ENCODE measurements at places on chromosomes 12 and 14. TPM values are rescaled to one million over a fixed set of nuclear protein-coding genes. Genes with fewer than 3 reads are reported as not detected.

The BIN2 gene
- not detected for total RNA-seq

The NEMP1 gene
- total RNA-seq, result 9.0 TPM

The RIMBP2 gene
- total RNA-seq, result not detected

The DAO gene
- not detected for total RNA-seq

The AICDA gene
- total RNA-seq, result not detected

The CCDC196 gene
- total RNA-seq, result not detected

The BTG1 gene
- total RNA-seq, result 31.5 TPM

The CCDC177 gene
- total RNA-seq, result not detected

The CD27 gene
- total RNA-seq, result not detected

The OR9K2 gene
- total RNA-seq, result not detected

The A2ML1 gene
- not detected for total RNA-seq

The CLEC9A gene
- not detected for total RNA-seq

The RAPGEF3 gene
- total RNA-seq, result 4.3 TPM

The LIN52 gene
- 7.6 TPM for total RNA-seq

The KRT77 gene
- not detected for total RNA-seq

The APOLD1 gene
- total RNA-seq, result 7.6 TPM

The NRL gene
- total RNA-seq, result 0.29 TPM

The EID3 gene
- 2.6 TPM for total RNA-seq

The CEBPE gene
- not detected for total RNA-seq

The KRT72 gene
- total RNA-seq, result not detected

The SERPINA5 gene
- total RNA-seq, result not detected

The HOXC6 gene
- total RNA-seq, result 2.5 TPM

The PARPBP gene
- total RNA-seq, result 8.9 TPM

The PRH1 gene
- total RNA-seq, result 3.4 TPM

The CATSPERB gene
- total RNA-seq, result under 0.01 TPM

The MIP gene
- not detected for total RNA-seq

The ITGA7 gene
- total RNA-seq, result 1.2 TPM

The RNF212B gene
- total RNA-seq, result not detected

The MTRFR gene
- 10.7 TPM for total RNA-seq

The DEGS2 gene
- not detected for total RNA-seq

The DLGAP5 gene
- 51.6 TPM for total RNA-seq

The PLEK2 gene
- total RNA-seq, result 11.9 TPM

The KLRB1 gene
- total RNA-seq, result not detected

The FBRSL1 gene
- total RNA-seq, result 5.1 TPM

The AJUBA gene
- 21.6 TPM for total RNA-seq

The FAM186B gene
- not detected for total RNA-seq

The ACACB gene
- 0.86 TPM for total RNA-seq

The EML1 gene
- 4.8 TPM for total RNA-seq

The SERPINA10 gene
- total RNA-seq, result not detected

The RTN1 gene
- not detected for total RNA-seq

The WNT1 gene
- not detected for total RNA-seq

The FGF23 gene
- total RNA-seq, result not detected

Measured in myometrial cell (primary cell).